K562 (cell line): ENCODE measurements at places on chromosomes 7 and 10. TPM values are rescaled to one million over a fixed set of nuclear protein-coding genes. Genes with fewer than 3 reads are reported as not detected.
A peak's percentile ranks its signal among the peaks of the same experiment; 100 is the strongest.

- DNase-seq, result no peak
Observed at GRCh38 chr10:92761571-92761970, 71.8 kb downstream of the HHEX start.

DNA sequence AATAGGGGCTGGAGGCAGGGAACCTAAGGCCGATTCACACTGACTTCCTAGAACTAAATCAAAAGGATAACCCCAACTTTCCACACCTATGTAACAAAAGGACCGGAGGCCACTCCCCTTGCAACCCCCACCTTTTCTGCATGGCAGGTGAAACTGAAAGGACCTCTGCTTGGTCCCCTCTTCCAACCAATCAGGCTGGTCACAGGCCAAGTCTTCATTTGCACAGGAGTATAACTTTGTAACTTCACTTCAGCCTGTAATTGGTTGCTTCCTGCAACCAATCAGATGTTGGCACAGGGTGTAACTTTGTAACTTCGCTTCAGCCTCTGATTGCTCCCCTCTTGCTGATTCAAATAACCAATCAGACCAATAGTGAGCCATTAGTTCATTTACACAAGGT is 190.0 kb downstream of the FAM107B start:
- no peak for DNase-seq

Gene ARMC3
- total RNA-seq, result 0.35 and 0.58 TPM in 2 replicates

Gene TUBAL3
- 6.3 and 6.8 TPM in 2 replicates for total RNA-seq

- no peak for DNase-seq
Observed at GRCh38 chr10:124316326-124316725, 102.4 kb downstream of the OAT start.

Gene MMD2
- total RNA-seq, result not detected in 2 replicates

DNA sequence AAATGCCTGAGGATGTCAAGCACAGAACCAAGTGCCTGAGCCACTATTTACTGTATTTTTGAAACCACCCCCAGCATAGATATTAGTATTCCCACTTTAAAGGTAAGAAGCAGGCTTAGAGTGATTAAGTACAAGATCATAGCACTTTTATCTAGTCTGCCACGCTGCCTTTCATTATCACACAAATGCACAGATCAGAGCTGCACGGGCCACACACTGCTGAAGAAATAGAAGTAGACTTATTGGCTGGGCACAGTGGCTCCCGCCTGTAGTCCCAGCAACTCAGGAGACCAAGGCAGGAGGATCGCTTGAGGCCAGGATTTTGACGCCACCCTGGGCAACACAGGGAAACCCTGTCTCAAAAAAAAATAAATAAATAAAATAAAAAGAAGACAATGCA is 38.2 kb downstream of the NCAPG2 start:
- no peak for DNase-seq

DNA sequence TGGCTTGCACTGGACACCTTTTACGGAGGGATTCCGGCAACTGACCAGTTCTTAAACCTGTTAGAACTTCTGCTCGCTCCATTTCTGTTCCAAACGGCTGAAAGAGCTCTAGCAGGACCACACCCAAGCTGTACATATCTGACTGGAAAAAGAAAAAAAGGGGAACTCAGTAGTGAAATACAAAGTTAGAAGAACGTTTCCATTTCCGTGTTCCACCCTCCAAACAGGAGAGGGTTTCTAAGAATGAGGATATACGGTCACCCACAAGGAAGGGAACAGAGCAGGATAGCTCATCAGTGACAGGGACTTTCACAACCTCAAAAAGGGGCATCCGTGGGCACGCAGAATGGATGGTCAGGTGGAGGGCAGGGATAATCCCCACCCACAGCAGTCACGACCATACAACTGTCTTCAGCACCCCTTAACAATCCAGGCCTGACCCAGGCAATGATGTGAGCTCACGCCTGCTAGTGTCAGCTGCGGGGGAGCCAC is 4.3 kb upstream of the ANKRD61 start:
- no peak for DNase-seq

Gene STRIP2
- 50.3 and 56.3 TPM in 2 replicates for total RNA-seq

DNA sequence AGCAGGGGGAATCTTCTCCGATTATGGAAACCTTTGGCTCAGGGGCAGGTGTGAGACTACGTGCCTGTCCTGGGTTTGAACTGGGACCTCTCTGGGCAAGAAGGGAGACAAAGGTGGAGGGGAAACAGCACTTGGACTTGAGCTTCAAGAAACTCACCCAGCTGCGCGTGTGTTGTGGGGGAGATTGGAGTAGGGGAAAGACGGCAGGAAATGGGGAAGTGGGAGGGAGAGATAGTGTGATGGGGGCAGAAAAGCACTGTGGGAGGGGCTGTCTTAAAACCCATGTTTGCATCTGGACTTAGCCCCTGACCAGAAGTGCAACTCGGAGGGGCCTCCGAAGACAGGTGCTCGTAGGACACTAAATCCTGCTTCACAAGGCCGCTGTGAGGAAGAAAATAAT is 107.0 kb downstream of the HIP1 start:
- DNase-seq, result peak; percentile 72

- DNase-seq, result no peak
Observed at GRCh38 chr7:51034521-51035264, 252.0 kb upstream of the GRB10 start.

Gene TMEM130
- total RNA-seq, result 0.07 TPM in 1 of 2 replicates, not detected in the other
